ENCODE measurements at places on chromosomes 1 and 21.

DNA sequence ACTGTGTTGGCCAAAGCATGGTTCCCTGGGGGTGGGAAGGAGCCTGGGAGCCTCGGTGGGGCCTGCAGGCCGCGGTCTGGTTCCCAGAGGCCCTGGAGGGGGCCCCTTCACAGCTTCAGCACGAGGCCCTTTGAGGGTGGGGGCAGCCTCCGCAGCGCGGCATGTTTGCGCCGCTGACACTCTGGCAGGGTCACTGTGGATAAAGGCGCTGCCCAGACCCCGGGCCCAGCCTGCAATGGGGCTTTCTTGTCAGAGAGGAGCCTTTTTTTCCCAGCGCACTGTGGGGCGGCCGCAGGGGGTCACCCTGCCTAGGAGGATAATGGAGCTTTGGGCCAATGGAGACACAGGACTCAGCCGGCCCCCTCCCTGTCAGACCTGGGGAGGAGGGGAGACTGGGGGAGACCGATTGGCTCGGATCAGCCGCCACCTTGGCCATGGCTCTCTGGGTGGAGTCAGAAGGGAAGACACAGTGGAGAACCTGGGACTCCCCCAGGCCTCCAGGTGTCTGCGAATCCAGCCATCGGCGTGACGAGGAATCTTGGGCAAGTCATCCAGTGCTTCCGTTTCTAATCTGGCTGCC is 26.0 kb downstream of the EPHB2 start:
- no peak for DNase-seq

- DNase-seq: no peak
Observed at GRCh38 chr1:29546496-29546895, 310.2 kb downstream of the PTPRU start.

DNA sequence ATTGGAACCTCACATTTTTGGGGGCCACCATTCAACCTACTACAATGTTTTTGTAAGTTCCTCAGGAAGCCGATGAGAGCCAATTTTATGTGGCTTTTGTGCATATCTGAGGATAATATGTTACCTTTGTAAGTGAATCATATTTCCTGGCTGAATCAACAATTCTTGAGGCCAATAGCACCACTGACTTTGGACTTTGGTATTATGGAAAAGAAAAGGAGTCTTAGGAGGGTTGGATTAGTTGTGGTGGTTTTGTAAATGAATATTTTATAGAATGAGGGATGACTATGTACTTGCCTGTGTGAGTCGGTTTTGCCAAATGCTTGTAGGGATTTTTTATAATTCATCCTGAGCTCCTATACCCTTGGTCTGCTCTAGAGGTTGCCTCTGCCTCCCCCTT is 181.5 kb upstream of the HMGB4 start:
- no peak for DNase-seq

- no peak for DNase-seq
Observed at GRCh38 chr1:154179946-154180687, 11.8 kb downstream of the TPM3 start.

GRCh38 chr1:230750576-230750975 is 3.4 kb downstream of the CAPN9 start:
- no peak for DNase-seq

GRCh38 chr1:193634876-193635275 is 448.5 kb upstream of the B3GALT2 start:
- no peak for DNase-seq

- DNase-seq: no peak
Observed at GRCh38 chr1:190747704-190748103, 270.0 kb upstream of the BRINP3 start.

- DNase-seq: no peak
Observed at GRCh38 chr1:53868565-53868964, 21.0 kb downstream of the YIPF1 start.

GRCh38 chr1:223210788-223211120 is 67.7 kb upstream of the TLR5 start:
- DNase-seq: no peak

- DNase-seq: no peak
Observed at GRCh38 chr21:14560139-14560538, 14.0 kb upstream of the SAMSN1 start.

- DNase-seq: no peak
Observed at GRCh38 chr21:26840201-26840600, 5.0 kb downstream of the ADAMTS1 start.

DNA sequence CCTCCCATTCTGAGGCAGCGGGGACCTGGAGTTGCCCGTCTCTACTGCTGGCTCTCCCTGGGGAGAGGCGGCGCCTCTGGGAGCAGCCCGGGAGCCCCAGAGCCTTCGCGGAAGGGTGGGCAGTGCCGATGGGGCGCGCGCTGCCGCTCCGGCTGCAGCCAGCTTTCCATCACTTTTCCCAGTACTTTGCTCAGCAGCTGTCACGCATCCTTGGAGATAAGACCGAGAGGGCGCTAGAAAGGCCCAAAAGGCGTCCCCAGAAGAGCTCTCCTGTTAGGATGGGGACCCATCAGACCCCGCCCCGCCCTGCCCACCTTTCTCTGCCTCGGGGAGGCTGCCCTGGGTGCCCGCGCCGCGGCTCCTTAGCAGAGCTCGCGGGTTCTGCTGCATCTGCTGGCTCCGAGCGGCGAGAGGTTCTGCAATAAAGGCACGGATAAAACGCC is 534 bp downstream of the KCNH1 start:
- no peak for DNase-seq

DNA sequence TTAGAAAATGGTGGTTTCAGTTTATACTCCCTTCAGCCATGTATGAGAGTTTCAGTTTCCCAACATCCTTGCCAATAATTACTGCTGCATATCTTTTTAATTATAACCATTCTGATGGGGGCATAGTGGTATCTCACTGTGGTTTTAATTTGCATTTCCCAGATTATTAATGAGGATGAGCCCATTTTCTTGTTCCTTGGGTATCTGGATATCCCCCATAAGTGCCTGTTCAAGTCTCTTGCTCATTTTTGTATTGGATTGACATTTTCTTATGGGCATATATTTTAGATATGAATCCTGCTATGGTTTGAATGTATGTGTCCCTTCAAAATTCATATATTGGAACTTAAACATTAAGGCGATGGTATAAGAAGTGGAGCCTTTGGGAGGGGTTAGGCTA is 1.6 kb upstream of the ZMYM6 start:
- DNase-seq: no peak

DNA sequence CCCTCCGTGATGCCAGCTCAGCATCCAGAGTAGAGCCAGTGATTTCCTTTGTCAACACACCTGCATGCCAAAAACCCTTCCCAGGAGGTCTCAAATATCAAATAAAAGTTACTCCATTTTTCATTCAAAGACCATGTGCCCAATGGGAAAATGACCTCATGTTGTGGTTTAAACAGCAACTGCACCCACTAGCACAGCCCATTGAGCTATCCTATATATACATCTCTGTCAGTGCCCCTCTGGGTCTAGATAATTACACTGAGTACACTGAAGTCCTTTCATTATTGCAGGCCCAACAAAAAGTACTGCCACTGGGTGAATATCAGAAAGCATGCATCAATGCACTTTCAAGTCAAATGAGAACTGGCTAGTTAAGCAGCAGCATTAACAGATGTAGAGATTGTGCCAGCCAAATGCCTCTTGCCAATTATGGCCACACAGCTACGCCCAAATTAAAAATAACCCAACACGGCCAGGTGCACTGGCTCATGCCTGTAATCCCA is 117.7 kb downstream of the SLC45A1 start:
- no peak for DNase-seq

- no peak for DNase-seq
Observed at GRCh38 chr1:203264052-203264501, 34.6 kb upstream of the CHIT1 start.

- no peak for DNase-seq
Observed at GRCh38 chr1:98898940-98899339, 105.7 kb downstream of the PLPPR5 start.

- DNase-seq: no peak
Observed at GRCh38 chr1:60875138-60875537, 207.2 kb upstream of the NFIA start.

GRCh38 chr1:116375887-116376728 is 3.1 kb downstream of the ATP1A1 start:
- no peak for DNase-seq

- no peak for DNase-seq
Observed at GRCh38 chr1:242468784-242469183, 55.7 kb downstream of the PLD5 start.

DNA sequence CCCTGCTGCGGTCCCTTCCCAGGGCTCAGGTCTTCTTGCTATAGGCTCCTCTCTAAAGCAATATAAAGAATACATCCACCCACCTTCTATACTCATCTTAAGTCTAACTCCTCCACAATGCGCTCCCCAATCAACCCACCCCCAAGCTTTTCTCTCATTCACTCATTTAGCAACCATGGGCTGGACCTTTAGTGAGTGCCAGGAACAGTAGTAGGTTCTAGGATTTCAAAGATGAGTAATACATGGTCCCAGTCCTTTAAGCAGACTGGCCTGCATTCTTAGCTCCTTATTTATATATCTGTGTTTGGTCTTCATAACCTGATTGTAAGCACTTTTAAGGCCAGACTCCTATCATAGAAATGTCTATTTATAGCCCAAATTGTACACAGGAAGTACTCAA is 5.9 kb downstream of the CAMK1G start:
- no peak for DNase-seq

GRCh38 chr1:5681654-5682053 is 310.6 kb downstream of the NPHP4 start:
- no peak for DNase-seq

DNA sequence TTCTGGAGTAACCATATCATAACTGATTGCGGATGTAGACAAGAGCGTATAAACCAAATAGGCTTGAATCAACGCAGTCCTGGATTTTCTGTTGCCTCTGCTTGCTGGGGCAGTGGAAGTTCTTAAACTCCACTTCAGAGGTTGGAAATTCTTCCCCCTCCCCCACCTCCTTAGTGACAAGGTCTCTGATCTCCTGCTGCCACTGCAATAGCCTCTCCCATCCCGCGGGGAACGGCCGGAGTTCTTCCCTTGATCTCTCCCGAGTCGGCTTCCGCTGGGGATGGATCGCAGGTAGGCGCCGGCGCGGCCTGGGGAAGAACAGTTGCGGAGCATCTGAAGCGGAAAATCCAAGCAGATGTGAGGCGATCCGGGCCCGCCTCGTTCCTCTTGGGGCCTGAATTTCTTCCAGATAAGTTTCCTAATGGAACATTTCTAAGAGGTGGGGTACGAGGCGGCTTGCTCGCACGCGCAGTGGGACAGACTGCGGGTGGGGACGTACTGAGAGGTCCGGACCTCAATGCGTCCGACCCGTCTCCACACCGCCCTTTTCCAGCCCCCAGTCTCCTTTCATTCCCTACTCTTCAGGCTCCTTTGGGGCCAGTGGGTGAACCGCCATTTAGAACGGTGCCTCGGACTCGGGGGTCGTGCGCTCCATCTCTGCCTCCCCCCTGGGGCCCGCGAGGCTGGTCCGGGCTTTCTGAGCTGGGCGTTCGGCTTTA is 3.1 kb upstream of the SIM2 start:
- DNase-seq: no peak

DNA sequence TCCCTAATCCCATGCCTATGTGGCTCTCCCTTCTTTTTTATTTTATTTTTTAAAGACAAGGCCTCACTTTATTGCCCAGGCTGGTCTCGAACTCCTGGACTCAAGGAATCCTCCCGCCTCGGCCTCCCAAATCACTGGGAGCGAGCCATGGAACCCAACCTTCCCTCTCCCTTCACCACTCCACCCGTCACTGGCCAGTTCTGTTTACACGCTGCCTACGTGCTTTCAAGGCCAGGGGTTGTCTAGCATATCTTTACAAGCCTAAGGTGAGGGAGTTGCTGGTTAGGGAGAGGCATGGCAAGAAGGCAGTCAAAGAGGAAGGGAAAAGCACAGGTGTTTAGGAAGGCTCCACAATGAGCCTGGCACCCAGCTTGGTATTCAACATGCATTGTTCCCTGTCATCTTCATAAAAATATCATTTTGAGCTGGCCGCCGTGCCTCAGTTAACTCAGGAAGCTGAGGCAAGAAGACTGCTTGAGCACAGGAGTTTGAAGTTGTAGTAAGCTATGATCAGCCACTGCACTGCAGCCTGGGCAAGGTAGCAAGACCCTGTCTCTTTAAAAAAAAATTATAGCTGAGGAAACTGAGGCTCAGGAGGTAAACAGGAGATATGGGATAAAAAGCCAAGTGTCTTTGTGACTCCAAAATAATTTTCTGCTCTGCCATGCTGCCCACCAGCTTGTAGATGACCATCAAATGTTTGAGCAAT is 1.1 kb downstream of the RHBDL2 start:
- no peak for DNase-seq

GRCh38 chr1:177748080-177748801 is 221.6 kb downstream of the SEC16B start:
- no peak for DNase-seq

DNA sequence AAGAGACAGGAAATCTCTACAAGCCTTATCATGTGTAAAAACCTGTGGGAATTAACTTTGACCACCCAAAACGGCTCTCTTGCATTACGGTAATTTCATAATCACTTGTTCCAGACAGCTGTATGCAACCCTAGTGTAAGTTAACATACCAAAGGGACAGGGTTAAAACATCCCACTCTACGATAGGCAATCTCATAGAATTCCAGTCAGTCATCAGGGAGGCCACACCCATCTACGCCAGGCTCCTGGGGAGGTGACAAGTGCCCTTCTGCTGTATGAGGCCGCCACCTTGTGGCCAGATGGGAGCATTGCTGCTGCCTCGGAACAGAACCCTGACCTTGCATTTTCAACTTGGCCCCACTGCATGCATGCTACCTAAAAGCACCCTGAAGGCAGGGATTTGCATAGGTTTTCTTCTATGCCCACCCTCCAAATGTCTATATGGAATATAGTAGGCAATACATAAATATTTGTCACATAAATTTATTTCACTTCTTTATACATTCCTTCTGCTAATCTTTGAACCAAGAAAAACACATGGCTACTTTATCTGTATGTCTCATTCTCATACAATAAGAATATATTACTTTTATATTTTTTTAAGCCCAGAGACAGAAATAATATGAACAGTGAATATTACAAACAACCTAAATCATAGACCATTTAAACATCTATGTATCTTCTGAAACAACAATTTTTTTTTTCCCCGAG is 12.6 kb downstream of the HSF2BP start:
- peak; percentile 90 for DNase-seq

GRCh38 chr1:23720256-23720995 is 22.8 kb upstream of the ELOA start:
- DNase-seq: no peak

GRCh38 chr1:9576903-9577302 is 11.8 kb upstream of the TMEM201 start:
- no peak for DNase-seq

DNA sequence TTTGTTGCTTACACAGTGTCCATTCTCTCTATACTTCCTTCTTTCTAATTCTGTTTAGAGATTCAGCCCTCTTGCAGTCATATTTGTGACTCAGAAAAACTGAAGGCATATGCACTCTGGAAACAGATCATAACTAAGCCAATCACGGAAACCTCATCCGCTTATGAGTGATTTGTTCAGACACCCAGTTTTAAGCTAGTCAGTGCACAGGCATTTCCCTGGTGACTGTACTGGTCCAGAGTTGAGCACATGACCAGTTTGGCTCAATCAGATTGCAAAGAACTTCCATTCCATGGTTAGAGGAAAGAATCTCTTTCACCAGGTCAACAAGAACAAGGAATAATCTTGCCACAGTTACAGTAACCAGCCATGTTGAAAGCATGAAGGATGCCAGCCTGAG is 69.2 kb upstream of the SGIP1 start:
- DNase-seq: no peak

Data from type B pancreatic cell (in vitro differentiated cells).